ENCODE measurements at places on chromosomes 4 and X. TPM values are rescaled to one million over a fixed set of nuclear protein-coding genes. Genes with fewer than 3 reads are reported as not detected.

Gene MUC7
- total RNA-seq, result not detected

DNA sequence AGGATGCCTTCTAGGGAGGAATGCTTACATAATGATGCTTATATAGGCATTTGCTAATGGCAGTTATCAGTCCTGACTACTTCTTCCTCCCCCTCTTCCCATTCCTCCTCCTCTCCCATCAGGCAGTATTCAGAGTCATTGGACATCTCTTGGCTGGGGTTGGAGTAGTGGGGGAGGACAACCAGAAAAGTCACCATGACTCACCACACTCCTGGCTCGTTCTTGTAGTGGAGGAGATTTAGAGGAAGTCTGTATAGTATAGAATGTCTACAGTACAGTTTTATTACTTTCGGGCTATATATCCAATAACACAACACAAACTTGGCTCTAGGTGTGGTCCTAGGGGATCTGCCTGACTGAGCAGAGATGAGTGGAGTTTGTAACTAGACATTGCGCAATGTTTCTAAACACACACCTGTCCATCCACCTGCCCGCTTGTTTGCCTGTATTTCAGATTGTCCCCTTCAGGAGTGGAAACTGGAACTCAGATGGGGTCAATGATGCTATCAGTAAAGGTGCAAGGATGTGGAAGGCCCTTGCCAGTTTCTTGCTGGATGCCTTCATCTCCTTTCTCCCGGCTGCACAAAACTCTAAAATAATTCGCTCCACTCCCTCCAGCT is 27.9 kb upstream of the KIAA1210 start:
- no peak overlapping the region for H3K27ac ChIP-seq
- no peak for DNase-seq
- H3K4me1 ChIP-seq, result no peaks in the 10 kb centered on the region
- no peaks in the 10 kb centered on the region for H3K36me3 ChIP-seq
- peaks cover 2% of the 10 kb centered on the region for H3K27me3 ChIP-seq
- no peak overlapping the region for H3K4me3 ChIP-seq

DNA sequence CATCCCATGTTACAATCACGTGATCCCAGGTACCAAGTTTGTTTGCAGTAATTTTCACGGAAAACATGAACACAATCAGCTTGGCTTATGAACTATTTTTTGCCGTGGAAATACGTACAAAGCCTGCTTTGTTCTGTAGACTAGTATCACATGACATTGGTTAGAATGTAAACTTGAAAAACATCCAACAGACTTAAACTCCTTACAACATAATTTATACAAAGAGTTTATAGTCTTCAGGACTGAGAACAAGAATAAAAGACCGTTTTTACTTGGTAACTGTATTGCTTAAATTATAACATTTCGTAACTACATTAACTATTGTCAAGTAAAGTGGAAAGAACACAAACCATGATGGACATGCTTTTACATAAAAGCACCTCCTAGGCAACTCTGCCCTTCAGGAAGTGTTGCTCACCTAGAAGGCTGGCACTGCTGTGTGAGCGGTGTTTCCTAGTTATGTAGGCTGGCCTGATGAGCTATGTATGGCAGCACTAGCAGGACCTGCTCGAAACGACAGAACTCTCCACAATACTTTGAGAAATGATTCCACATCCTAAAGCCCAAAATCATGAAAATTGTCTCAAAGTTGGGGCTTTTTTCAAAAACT is 41.8 kb upstream of the WDR1 start:
- DNase-seq, result no peak
- H3K27ac ChIP-seq, result no peak overlapping the region
- no peaks in the 10 kb centered on the region for H3K36me3 ChIP-seq
- peaks cover 18% of the 10 kb centered on the region for H3K27me3 ChIP-seq
- H3K4me3 ChIP-seq, result no peak overlapping the region
- peaks cover 14% of the 10 kb centered on the region for H3K4me1 ChIP-seq

- H3K27me3 ChIP-seq, result no peaks in the 10 kb centered on the region
- no peaks in the 10 kb centered on the region for H3K36me3 ChIP-seq
- H3K4me3 ChIP-seq, result no peak overlapping the region
- H3K27ac ChIP-seq, result no peak overlapping the region
- H3K4me1 ChIP-seq, result peaks cover 8% of the 10 kb centered on the region
These were observed 21.1 kb upstream of the ARAF start for GRCh38 chrX:47539860-47540259.

Gene PGAM4
- not detected for total RNA-seq

- no peak overlapping the region for H3K27ac ChIP-seq
- H3K36me3 ChIP-seq, result no peaks in the 10 kb centered on the region
- no peaks in the 10 kb centered on the region for H3K4me1 ChIP-seq
- DNase-seq, result no peak
These were observed 519.5 kb downstream of the FGF13 start for GRCh38 chrX:138191998-138192397.

- no peaks in the 10 kb centered on the region for H3K36me3 ChIP-seq
- DNase-seq, result no peak
- no peaks in the 10 kb centered on the region for H3K27me3 ChIP-seq
- H3K4me1 ChIP-seq, result no peaks in the 10 kb centered on the region
These were observed 8.8 kb downstream of the KLKB1 start for GRCh38 chr4:186236126-186236525.
